ENCODE measurements at places on chromosomes 12 and 14.

GRCh38 chr14:31410048-31410650 lies 10.2 kb downstream of the HEATR5A start:
- DNase-seq = no peak

GRCh38 chr12:53499266-53500141 lies at the start of gene MAP3K12:
Gene MAP3K12 (minus strand): TSS chr12:53499458. CDS start chr12:53487391, 12,067 bp downstream.
- no peak for DNase-seq

DNA sequence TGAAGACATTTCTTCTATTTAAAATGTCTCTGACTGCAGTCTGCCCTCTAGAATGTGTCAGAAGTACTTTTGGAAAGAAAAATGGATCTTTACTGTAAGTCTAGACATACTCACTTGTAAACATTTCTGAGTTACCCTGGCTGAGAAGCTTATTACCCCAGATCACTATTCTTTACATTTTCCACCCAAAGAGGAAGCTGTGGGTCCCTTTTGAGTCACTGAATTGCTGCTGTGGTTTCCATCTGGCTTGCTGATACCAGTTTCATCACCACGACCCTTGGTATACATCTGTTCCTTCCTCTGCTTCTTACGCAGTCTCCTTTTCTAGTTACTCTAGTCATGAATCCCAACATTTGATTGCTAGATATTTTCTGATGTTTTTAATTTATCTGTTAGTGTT lies 20.2 kb upstream of the CLEC4D start:
- DNase-seq = no peak

DNA sequence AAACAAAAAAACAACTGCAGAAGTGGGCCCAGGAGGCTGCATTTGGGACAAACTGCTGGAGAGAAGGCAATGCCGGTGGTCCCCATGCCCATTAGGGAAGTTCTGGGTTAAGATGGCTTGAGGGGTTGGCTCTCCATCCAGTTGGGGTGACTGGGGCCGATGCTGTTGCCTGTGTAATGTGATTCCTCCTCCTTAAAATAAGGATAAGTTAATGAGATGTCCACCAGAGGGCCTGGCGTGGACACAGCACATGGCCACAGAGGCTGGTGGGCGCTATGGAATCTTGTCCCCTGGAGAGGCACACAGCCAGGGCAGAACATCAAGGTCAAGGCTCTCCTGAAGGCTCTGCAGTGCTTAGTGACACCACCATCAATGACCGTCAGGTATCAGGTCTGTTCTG lies 1.0 kb upstream of the TESC start:
- DNase-seq = peak; percentile 64

- DNase-seq = no peak
These were observed 1087.4 kb upstream of the FLRT2 start for GRCh38 chr14:84442521-84442920.

DNA sequence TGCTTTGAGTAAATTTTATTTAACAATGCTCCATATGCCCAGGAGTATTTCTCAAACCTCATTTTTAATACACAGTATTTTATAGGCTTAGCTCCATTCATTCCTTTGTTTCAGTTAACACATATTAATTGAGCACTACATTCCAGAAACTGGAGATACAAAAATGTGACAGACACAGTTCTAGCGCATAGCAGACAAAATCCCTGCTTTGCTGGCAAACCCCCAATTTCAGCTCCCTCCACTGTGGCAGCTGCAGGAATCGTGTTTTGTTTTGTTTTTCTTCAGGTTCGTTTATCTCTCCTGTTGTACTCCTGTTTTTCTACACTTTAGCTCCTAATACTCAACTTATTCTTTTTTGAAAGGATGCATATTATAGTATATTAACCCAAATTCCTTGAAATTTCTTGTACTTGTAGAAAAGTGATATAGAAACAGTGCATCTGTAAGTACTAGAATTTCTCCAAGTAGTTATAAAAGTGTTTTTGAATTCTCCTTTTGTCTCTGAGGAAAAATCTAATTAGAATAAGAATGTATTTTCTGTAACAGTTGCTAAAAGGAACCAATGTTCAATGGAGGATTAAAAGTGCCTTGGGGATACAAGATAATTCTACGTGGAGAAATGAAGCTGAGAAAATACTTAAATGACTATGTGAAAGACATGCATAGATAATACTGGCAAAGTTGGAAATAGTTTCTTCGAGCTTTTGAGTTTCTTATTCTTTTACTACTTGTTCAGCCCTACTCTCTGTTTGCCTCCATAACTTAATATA lies 6.4 kb upstream of the RAB21 start:
- no peak for DNase-seq

GRCh38 chr12:3014641-3015040 lies 55.4 kb downstream of the TEAD4 start:
- no peak for DNase-seq

GRCh38 chr12:121949648-121950397 lies 31.4 kb downstream of the CFAP251 start:
- no peak for DNase-seq

- no peak for DNase-seq
These were observed 190.5 kb upstream of the PLXNC1 start for GRCh38 chr12:93957870-93958269.

GRCh38 chr12:7121324-7121723 lies 7.4 kb downstream of the RBP5 start:
- no peak for DNase-seq

DNA sequence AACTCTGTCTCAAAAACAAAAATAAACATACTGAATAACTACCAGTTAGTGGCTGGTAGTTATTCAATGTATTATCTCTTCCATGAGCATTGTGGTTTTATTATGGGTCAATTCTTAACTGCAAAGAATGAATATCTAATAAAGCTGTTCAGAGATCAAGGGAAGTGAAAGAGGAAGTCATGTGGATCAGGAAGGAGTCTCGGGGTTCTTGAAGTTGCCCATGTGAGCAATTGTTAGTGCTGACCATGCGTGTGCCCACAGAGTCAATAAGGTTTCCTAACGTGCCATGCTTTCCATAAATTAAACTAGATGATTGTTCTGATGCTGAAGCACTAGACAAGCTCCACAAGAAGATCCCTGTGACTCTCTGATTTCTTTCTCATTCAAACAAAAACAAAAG lies 136.5 kb upstream of the CPSF6 start:
- no peak for DNase-seq

DNA sequence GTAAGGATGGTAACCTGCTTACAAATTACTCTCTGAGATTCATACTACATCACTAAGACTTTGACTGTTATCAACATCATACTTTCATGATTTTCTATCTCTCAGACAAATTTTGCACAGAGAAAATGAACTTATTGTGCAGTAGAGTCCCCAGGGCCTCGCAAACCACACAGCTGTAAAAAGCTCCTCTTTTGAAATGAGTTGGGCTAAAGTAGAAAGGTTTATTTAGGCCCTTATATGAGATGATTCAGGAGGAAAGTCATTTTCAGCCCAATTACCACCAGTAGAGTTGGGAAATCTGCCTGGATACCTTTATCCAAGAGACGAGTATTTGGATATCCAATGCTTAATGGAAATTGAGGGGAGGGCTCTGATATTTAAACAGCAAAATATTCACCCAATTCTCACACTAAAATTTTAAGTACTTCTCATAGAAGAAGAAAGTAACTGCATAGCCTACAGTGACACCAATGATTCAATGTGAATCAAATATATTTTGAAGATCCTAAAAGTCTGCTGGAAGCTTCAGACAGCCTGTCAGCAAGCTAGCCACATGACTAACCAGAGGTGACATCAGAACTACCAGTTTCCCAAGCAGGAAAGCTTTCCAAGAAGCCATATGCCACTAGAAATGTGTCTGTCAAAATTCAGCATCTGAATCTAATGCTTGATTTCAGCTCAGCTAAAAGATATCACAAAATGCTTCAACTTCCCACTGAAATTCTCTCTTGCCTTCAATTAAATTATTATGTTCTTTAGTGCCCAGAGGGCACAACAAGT lies 190.1 kb upstream of the SYT1 start:
- no peak for DNase-seq

DNA sequence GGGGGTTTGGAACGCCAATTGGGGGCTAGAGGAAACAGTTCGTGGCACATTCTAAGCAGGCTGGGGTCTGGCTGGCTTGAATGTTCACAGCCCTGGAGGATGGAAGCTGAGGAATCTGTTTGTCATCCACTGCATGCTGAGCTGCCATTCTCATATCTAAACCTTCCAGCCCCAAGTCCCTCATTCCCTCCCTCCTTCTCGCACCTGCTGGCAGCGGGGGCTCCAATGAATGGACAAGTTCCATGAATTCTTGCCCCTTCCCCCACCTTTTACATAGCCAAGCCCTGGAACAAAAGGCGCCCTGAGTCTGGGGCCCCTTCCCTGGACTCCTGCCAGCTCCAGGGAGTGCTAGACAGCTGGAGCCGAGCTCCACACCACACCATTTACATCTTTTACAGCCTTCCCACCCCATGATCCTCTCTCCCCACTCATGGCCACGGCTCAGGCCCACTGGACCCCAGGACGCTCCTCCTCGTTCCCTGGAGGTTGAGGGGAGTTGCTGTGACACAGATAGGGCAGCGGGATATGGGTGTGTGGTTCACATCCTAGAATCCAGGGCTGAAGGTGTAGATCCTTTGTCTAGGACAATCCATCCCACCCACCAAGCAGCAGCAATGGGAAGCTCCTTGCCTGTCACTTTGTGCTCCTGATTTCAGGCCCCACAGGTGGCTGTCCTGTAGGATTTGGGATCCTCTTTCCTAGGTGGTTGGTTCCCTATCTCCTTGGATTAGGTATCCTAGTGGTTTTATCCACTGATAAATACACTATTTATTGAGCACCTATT lies 21.7 kb upstream of the VRTN start:
- no peak for DNase-seq

GRCh38 chr12:14840616-14841015 lies 2.7 kb downstream of the ART4 start:
- DNase-seq = peak; percentile 15

DNA sequence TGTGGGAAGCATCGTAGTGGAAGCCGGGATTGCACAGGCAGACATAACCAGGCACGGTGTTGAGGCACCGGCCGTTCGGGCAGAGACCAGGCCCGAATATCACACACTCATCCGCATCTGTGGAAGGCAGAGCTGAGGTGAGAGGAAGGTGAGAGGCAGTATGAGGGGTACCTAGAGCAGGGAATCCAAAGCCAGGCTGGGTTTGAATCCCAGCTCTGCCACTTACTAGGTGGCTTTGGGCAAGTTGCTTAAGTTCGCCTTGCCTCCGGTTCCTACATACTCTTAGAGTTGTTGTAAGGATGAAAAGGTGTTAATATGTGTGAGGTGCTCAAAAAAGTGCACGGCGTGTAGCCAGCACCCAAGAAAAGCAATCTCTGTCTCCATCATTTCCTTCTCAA lies 10.4 kb downstream of the ISCA2 start:
- DNase-seq = no peak

- DNase-seq = no peak
These were observed 22.0 kb upstream of the DRAM1 start for GRCh38 chr12:101855364-101855884.

- DNase-seq = no peak
These were observed 242.9 kb downstream of the TMEM132D start for GRCh38 chr12:129660946-129661345.

DNA sequence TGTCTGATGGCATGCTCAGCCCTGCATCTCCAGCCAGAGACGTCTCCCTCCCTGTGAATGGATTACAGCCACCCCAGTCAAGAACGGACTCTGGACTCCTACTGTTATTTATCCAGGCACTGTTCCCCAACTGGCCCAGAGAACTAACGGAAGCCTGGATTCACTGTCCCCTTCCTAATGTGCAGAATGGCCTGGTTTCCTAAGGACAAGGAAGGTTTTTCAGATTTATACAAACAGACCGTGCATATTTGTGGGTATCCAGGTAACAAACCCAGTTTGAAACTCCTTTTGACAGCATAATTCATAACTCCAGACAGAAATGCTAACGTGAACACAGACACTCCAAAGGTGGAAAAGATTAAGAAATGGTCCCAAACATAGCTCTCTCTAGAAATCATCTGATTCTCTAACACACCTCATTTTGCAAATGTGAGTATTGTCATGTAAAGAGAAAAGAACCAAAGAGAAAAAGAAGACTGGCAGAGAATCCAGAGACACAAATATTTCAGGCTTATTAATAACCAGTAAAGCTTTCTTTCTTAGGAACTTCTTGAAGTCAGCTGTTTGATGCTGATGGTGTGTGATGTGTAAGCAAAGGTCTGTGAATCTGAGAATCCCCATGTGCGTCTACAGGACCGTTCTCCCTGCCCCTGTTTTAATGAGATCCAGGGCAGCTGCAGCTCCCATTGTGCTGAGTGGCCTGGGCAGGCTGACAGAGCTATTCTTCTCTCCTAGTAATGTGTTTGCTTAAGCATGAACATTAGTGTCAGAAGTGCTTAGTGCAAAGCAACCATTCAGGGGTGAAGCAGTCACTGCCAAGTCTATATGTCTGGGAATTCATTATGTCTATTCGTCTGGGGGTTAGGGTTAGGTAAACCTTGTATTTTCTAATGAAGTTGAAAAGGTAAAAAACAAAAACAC lies 86.8 kb upstream of the HIF1A start:
- no peak for DNase-seq

DNA sequence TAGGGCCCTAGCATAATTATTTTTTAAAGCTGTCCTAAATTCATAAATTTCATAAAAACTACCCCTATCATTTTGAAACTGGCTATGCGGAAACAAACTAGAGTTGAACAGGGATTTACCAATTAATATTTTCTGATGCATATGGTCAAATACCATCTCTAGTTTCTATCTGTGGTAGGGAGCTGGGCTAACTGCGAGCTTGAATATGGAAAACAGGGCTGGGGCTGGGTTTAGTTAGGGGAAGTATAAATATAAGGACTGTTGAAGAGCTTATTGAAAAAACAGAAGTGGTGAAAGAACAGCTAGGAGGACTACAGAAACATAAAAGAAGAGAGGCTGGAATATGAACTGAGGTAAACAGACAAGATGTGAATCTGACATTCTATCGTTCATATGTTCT lies 91.8 kb downstream of the SLC38A1 start:
- DNase-seq = no peak

DNA sequence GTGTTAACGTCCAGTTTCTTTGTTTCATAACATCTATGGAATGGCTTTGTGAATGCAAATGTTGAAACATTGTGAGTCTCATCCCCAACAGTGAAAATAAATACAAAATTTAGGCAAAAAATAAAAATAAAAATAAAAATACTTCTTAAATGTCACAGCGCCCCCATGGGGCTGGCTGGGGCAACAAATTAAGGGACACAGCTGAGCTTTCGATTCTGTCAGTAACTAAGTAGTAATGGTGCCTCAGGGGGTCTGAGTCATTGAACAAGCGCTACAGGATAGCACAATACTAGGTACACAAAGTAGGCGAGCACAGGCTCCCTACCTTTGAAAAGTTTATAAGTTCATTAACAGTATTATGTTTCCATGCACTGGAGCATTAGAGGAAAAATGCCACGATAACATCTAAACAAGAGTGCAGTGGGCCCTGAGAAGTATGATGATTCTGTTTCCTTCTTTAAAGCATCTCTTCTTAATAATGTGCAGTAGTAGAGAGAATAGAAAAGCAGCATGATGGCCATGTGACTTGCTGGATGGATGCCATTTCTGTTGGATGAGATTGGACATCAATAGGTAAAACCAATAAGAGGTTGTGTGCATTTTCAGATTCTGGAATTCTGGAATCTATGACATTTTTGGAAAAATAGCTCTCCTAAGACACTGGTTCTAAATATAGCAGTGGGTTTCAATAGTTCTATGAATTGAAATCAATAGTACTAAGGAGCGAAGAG lies 667.2 kb downstream of the DIO2 start:
- no peak for DNase-seq
